ENCODE measurements at places on chromosomes 3 and 15.

DNA sequence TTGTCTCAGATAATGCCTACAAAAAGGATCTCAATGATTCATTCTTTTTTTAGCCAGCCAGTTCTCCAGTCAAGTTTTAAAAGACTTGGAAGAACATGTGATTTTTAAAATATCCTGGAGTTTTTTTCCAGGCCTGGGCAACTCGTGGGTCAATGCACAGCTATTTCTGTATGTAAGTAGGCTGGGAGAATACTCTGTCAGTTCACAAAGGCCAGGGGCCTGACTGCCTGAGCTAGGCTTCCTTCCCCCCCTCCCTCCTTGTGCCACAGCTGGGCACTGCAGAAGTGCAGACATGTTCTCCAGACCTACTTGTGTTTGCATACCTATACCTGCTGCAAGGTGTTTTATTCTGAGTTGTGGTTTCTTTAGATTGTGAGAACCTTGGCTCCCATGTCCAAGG is 43.7 kb downstream of the CTDSPL start:
- DNase-seq = no peak

DNA sequence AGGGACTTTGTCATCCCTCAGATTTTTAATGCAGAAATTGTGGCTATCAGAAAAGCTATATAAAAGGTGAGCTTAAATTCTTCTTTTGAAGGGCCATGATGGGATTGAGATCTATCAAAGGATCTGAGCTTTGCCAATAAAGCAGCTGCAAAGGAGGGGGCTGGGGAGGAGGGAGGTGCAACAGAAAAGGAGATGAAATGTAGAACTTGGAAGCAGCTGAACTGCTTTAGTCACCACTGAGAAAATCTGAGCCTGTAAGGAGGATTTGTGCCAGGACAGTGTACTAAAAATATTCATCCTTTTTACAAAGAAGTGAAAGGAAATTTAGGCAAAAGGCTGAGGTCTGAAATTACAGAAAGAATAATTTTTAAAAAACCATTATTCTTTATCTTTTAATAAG is 10.4 kb downstream of the TSPAN3 start:
- DNase-seq = no peak

DNA sequence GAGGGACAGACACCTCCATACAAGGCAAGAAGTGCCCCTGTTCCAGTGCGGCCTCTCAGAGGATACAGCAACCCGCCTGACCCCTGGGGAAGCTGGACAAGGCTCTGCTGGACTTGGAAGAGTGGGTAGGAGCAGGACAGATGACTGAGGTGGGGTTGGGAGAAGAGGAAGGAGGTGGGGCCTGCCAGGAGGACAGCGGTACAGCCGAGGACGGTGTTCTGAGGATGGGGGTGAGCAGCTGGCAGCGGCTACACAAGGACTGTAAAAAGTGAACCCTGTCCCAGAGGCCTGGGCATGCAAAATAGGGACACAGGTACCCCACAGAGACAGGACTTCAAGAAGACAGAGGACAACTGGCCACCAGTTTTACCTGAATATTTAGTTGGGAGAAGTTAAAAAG is 23.5 kb upstream of the ELP6 start:
- no peak for DNase-seq

DNA sequence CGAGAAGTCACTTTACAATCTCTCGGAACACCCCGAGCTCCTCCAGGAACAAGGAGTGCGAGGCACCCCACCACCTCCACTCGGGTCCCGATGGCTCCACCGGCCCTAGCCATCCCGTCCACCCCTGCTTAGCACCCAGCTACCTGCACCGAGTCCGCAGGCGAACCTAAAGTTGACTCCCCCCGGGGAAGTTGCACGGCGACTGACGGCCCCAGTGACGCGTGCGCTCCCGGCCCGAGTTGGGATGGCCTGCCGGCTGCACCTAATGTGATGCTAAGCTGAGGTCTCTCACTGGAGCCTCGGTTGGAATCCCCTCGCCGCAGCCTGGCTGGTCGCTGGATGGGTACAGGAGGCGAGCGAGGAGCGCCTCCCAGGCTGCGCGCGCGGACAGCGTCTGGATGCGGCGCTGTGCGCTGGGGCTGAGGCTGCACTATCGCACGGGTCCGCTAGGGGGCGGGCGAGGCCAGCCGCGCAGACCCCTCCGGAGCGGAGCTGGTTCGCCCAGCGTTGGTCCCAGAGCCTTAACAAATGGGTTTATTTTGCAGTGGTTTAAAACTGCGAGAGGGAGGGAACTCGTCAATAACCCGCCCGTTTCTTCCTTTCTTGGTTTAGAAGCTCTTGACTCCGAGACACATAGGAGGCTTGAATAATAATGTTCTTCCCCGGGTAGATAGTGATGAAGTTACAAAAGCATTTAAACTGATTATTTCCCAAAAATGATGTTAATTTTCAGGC is at the start of gene OXTR:
Gene OXTR (minus strand): TSS at position 526 of the 735 bp plus-strand sequence. CDS start 1,426 bp downstream, outside the sequence.
- DNase-seq = peak; percentile 39

DNA sequence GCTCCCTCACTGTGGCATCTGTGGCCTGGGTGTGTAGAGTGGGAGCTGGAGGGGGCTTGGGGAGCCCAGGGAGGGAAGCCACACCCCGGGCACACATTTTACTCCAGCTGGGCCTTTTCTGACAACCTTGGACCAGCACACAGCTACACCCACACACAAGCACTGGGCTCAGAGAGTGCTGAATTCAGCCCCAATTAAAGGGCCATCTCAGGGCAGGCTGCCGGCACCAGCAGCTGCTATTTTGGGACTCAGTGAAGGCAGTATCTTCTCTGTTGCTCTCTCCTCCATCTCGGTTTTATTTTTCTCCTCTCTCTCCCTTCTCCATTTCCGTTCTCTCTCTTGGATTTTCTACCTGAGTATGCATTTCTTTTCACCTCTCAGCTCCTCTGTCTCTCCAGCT is 19.1 kb upstream of the TBC1D21 start:
- DNase-seq = no peak

- DNase-seq = no peak
These were observed 88.5 kb upstream of the LIMD1 start for GRCh38 chr3:45506084-45506483.

DNA sequence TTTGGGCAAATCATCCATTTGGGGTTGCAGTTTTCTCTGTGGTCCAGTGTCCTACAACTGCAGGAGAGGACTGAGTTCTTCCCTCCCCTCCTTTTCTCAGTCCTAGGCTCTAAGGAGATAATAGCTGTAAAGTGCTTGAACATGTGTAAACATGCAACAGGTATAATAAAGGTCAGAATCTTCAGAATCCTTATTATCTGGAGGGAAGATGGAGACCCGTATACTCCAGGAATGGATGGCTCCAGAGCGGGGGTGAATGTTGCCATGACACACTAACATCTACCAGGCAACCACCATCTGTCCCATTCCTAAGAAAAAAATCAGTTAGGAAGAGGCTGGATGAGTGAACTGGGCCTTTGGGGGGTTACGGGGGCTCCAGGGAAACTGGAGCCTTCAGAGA is 39.7 kb upstream of the GLCE start:
- DNase-seq = no peak

- no peak for DNase-seq
These were observed 8.8 kb upstream of the SLC6A6 start for GRCh38 chr3:14393440-14394106.

- no peak for DNase-seq
These were observed 86.4 kb downstream of the TIGIT start for GRCh38 chr3:114380233-114380651.

DNA sequence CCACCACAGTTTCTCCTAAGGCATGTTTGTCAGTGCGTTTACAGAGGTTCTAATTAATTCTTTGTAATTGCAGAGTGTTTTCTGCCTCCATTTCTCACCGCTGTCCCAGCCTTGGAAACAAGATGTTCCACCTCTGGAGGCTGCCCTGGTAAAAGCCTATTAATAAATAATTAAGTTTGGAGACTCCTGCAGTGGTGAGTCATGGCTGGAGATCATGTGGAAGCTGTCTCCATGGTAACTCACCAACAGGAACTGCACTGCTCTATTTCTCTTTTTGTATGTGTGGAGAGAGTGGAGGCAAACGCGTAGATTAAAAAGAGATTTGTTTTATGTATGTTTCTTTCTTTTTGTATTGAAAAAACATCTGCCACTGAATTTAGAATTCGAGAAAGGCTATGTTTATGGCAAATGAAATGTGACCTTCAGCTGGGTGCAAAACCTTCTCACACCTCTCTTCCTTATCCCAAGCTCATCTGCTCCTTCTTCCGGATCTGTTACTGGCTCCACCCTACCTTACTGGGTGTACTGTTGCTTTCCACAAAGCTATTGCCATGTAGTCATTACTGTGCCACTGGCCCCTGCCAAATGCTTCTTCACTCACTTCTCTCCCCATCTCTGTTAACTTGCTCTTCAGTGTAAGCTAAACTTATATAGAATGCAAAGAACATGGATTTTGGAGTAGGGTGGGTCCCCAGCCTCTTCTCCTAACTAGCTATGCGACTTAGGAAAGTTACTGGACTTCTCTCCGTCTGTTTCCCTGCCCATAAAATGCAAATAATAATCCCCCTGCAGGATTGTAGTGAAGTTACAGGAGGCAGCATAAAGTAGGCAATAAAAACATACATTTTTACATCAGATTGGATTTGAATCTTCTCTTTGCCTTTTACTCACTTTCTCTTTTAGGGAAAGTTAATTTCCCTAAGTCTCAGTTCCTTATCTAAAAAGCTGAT is 778.5 kb downstream of the NTRK3 start:
- DNase-seq = no peak

- peak; percentile 16 for DNase-seq
These were observed 91.5 kb downstream of the ST6GAL1 start for GRCh38 chr3:187021748-187022402.

DNA sequence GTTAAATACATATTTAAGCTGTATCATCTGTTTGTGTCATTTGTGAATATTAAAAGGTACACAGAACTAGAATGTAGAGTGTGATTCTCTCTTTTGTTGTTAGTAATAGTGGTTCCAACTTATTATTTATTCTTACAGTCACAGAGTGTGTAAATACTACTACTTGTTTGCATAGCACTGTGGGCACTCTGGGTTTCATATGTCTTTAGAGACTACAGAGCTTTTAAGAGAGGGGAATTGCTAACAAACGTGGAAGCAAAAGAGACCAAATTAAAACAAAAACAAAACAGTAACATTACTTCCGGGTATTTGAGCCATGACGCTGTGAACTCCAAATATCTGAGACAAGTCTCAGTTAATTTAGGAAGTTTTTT is 828.0 kb upstream of the DPPA4 start:
- no peak for DNase-seq

DNA sequence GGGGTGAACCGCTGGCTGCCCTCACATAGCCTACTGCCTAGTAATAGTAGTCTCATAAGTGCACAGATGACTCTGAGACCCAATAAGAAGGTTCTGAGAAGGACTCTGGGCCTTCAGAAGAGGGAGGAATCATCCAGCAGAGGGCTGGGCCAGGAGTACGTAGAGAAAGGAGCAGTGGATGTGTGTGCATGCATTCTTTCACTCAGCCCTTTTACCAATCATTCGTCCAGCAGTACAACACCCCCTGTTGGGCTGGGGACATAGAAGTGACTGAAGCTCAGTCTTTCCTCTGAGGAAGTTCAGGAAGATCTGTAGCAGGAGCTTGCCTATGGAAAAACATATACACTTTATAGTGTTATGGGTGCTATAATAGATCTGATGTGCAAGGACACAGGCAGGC is 333.1 kb downstream of the CLSTN2 start:
- no peak for DNase-seq

DNA sequence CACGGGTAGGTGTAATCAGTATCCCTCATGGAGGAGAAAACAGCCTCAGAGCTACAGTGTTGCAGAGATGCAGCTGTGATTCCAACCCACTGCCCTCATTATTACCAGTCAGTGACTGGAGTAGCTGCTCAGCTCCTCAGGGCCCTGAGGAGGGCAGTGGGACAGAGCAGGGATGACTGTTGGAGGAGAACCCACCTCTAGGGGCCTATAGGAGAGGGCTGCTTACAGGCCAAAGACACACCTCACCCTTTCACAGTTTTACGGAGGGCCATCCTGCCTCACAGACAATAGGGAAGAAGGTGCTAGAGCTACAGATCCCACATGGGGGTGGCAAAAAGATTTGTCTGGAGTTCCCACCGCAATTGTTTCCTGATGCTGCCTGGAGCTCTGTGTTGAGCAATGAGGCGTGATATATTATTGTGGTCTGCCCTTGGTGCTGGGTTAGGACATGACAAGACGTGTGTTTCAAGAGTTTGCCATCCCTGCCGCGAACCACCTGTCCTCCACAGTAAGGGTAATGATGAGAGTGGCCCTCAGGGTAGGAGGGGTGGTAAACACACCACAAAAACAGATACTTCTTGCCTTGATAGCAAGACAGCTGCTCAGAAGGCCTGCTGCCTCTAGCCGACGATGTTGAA is 140.5 kb upstream of the TPM1 start:
- DNase-seq = no peak

DNA sequence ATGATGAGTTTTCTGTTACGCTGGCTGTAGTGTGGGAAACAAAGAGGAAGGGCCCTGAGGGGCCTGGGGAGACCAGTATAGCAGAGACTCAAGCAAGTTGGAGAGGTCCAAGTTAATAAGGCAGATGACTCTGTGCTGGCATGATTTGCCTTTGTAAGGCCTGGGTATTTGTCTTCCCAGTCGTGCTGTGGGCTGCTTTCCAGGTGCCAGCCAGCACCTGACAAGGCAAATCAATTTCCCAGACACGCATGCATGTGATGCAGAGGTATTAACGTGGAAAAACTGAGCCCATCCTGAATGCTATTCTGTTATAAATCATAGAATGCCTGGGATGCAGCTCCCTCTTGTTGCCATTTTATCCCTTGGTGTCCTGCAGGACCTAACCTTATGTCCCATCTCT is 175.6 kb downstream of the MFSD1 start:
- no peak for DNase-seq

GRCh38 chr3:38214560-38214959 is 49.2 kb downstream of the OXSR1 start:
- DNase-seq = no peak

DNA sequence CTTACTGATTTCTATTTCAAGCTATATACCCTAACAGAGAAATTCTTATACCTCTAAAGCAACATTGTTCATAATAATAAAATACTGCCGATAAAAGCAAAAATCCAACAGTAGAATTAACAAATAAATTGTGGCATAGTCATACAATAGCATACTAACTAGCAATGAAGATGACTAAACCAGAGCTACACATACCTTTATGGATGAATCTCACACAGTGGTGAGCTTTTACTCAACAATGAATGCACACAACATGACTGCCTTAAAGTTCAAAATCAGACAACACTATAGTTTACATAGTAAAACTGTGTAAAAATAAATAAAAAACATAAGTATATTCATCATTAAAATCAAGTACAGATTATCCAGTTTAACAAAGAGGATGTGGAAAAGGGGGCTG is 99.1 kb downstream of the NR1I2 start:
- DNase-seq = no peak

GRCh38 chr3:182793663-182794454 is 555 bp downstream of the ATP11B start:
- DNase-seq = no peak

DNA sequence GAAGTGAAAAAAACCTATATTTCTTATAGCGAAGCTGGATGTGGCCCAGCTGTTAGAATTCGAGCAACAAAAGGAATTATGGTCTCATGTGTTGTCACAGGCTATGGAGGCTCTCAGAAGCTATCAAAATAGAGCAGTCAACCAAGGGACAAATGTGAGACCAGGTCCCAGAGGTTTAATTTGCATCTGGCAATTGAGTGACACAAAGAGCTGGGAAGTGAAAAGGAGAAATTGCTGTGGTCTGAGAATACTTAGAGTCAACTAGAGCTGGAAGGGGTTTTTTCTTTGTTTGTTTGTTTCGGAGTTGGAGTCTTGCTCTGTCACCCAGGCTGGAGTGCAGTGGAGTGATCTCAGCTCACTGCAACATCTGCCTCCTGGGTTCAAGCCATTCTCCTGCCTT is 61.3 kb upstream of the SMAD3 start:
- DNase-seq = no peak

All from NCI-H1436 (cell line).